ENCODE measurements at places on chromosomes 3 and 15. TPM values are rescaled to one million over a fixed set of nuclear protein-coding genes. Genes with fewer than 3 reads are reported as not detected.

The MESP2 gene
- total RNA-seq: 0.92 TPM

The UPK1B gene
- not detected for total RNA-seq

The MOBP gene
- 0.92 TPM for total RNA-seq

The GANC gene
- total RNA-seq: 12.9 TPM

The MKRN2OS gene
- total RNA-seq: 0.92 TPM

The SERPINI2 gene
- 3.7 TPM for total RNA-seq

The PROK2 gene
- total RNA-seq: 5.5 TPM

The COLQ gene
- 2.5 TPM for total RNA-seq

The SEMA6D gene
- total RNA-seq: 83.0 TPM

The ZIC4 gene
- total RNA-seq: 38.1 TPM

The DTWD1 gene
- 38.1 TPM for total RNA-seq

The LYZL4 gene
- not detected for total RNA-seq

The ANKUB1 gene
- total RNA-seq: 4.2 TPM

The DTX3L gene
- total RNA-seq: 6.7 TPM

The RLBP1 gene
- total RNA-seq: 0.69 TPM

The MAP1A gene
- total RNA-seq: 97.6 TPM

The PARL gene
- total RNA-seq: 26.3 TPM

The NOX5 gene
- total RNA-seq: 0.23 TPM

The ZNF662 gene
- 16.6 TPM for total RNA-seq

The IQCF5 gene
- total RNA-seq: not detected

The CLN6 gene
- total RNA-seq: 6.9 TPM

The ADAMTS17 gene
- 6.0 TPM for total RNA-seq

The NOP10 gene
- total RNA-seq: 107 TPM

The UNC13C gene
- 52.6 TPM for total RNA-seq

The PDIA5 gene
- total RNA-seq: 6.7 TPM

The UBL7 gene
- 34.6 TPM for total RNA-seq

The ZNF860 gene
- total RNA-seq: 6.7 TPM

The ONECUT1 gene
- 4.6 TPM for total RNA-seq

The GAP43 gene
- 418 TPM for total RNA-seq

The SGO1 gene
- 3.5 TPM for total RNA-seq

The IL12A gene
- total RNA-seq: 1.4 TPM

The CKMT1B gene
- 17.1 TPM for total RNA-seq

The DNAJC19 gene
- total RNA-seq: 51.9 TPM

The GOLGA8J gene
- total RNA-seq: 0.23 TPM

The CHRNA5 gene
- total RNA-seq: 7.6 TPM

The DUOX1 gene
- under 0.01 TPM for total RNA-seq

The DISP2 gene
- total RNA-seq: 18.0 TPM

The LTF gene
- 0.92 TPM for total RNA-seq

The CD200 gene
- 79.1 TPM for total RNA-seq

The RTP1 gene
- 3.2 TPM for total RNA-seq

The LSMEM2 gene
- total RNA-seq: 1.2 TPM

The CATSPER2 gene
- 5.5 TPM for total RNA-seq

The GRK7 gene
- total RNA-seq: not detected

Measured in diencephalon (tissue), 1 donor.